ENCODE measurements at places on chromosomes 6 and 20.
A peak's percentile ranks its signal among the peaks of the same experiment; 100 is the strongest.

DNA sequence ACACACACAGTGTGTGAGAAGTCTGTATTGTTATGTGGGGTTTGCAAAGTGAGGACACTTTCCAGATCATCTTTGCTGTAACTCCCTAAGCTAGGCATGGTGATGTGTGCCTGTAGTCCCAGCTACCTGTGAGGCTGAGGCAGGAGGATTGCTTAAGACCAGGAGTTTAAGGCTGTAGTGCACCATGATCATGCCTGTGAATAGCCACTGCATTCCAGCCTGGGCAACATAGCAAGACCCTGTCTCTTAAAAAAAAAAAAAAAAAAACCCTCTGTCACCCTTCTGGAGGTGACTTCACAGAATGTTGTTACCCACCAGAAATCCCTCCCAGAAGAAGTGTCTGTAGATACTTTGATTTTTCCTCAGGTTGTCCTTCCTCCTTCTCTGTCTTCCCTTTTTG lies 14.9 kb downstream of the CASS4 start:
- no peak for DNase-seq

DNA sequence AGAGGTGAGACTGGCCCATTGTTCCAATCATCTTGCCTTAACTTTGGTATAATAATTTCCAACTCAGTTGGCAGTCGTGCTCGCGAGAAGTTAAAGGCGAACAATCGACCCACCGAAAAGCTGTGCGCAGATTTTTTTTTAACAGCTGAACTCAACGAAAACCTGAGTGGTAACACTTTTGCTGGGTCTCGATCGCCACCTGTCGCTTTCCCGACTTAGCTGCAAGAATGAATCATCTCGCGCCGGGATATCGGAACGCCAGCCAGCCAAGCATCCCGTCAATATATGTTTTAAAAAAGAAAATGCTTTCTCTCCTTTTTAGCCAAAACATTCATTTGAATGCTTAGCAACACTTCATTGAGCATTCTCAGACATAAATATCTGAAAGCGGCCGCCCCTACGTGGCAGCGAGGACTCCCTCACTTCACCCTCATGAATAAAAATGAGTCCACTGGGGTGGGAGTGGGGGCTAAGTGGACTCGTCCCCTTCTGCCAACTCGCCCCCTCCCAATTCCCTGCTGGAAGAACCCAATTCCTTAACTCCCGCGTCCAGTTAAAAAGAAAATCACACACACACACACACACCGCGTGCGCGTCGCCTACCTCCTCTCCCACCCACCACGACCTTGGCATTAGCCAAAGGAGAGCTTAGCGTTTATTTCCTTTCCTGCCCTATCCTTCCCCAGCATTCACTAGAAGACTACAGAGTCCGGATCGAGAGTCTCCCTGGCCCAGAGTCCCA lies 1.5 kb downstream of the COL12A1 start:
- DNase-seq = peak; percentile 64

DNA sequence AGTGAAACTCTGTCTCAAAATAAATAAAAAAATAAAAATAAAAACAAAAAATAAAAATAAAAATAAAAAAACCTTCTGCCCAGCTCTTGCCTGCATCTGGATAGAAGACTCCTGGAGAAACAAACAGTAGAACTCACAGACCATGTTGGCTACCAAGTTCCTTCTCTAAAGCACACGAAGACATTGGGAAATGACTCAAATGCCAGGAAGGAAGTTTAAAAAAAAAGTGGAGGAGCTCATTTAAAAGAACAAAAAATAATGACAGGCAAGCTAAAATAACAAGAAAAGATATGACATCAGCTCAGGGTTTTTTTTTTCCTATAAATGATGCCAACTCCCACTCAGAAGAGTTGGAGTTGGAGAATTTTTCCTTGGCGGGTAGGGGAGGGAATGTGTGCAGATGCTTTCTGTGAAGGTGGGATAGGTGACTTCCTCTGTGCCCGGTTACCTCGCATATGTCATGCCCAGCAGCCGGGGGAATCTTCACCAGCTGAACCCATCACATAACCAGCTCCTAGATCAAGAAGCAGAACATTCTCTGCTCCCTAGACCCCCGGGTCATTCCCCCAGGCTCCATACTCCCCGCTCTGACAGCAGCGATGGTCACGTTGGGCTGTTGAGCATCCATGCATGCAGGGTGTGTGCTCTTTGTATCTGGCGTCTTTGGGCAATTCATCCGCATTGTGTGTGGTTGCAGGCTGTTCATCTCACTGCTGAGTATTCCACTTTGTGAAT lies 17.3 kb upstream of the CD93 start:
- DNase-seq = no peak

GRCh38 chr6:156645097-156645496 lies 132.1 kb upstream of the ARID1B start:
- no peak for DNase-seq
